ENCODE measurements at places on chromosomes 5 and 9. TPM values are rescaled to one million over a fixed set of nuclear protein-coding genes. Genes with fewer than 3 reads are reported as not detected.

GRCh38 chr9:127185931-127186781 is 63.7 kb upstream of the ANGPTL2 start:
- no peaks in the 10 kb centered on the region for H3K27me3 ChIP-seq
- DNase-seq, result no peak
- no peaks in the 10 kb centered on the region for H3K36me3 ChIP-seq
- H3K27ac ChIP-seq, result no peak overlapping the region

ANKRD55 gene
- total RNA-seq, result 0.16 TPM

- H3K36me3 ChIP-seq, result peaks cover 7% of the 10 kb centered on the region
- peaks cover 9% of the 10 kb centered on the region for H3K4me1 ChIP-seq
- peak; percentile 56 for DNase-seq
- H3K4me3 ChIP-seq, result no peak overlapping the region
- no peaks in the 10 kb centered on the region for H3K27me3 ChIP-seq
These were observed 100.7 kb downstream of the SUSD1 start for GRCh38 chr9:112074250-112075008.

HRH2 gene
- total RNA-seq, result 1.7 TPM

- H3K4me3 ChIP-seq, result no peak overlapping the region
- H3K27me3 ChIP-seq, result no peaks in the 10 kb centered on the region
- H3K36me3 ChIP-seq, result no peaks in the 10 kb centered on the region
- peaks cover 7% of the 10 kb centered on the region for H3K4me1 ChIP-seq
- no peak for DNase-seq
These were observed 32.3 kb upstream of the WDR38 start for GRCh38 chr9:124820698-124821623.

- no peaks in the 10 kb centered on the region for H3K36me3 ChIP-seq
- peaks cover 28% of the 10 kb centered on the region for H3K27me3 ChIP-seq
- no peaks in the 10 kb centered on the region for H3K4me1 ChIP-seq
- no peak overlapping the region for H3K27ac ChIP-seq
These were observed 27.4 kb upstream of the TCERG1 start for GRCh38 chr5:146419696-146420095.

GRCh38 chr5:90944116-90944515 is 385.5 kb downstream of the ADGRV1 start:
- no peak overlapping the region for H3K27ac ChIP-seq
- peaks cover 19% of the 10 kb centered on the region for H3K4me1 ChIP-seq
- no peaks in the 10 kb centered on the region for H3K27me3 ChIP-seq
- DNase-seq, result no peak

DNA sequence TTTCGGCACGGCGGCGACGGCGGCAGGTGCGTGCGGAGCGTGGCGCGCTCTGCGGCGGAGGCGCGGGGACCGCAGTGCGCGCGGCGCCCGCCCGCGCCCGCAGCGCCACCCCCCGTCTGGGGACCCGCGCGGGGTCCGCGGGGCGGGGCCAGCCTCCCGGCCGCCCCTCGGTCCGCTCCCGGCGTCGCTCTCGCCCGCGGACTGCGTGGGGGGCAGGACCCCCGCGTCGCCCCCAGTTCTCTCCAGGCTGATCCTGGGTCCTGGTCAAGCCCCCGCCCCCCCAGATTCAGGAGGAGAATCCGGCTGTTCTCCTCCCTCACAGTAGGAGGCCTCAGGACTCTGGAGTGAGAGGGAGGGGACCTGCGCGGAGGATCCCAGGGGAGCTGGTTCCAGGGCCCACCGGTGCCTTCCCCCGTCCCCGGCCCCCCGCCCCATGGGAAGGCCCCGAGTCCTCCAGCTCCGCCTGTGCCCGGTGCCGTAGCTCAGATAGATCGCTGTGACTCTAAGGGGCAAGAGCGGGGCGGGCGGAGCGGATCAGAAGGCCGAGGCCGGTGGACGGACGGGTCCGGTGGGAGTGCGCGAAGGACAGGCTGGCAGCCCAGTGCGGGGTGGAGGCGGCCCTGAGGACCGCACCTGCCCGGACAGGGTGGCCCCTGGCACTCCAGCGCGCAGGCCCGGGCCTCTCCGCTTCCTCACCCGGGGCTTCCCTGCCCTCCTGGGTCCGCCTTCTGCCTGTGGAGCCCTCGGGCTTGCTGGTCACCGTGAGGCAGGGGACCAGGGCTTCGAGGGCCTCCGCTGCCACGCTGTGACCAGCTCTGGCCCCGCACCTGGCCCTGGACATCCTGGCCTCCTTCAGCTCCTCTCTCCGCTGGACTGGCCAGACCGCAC is at the start of gene RNF208:
Gene RNF208 (minus strand): TSS at position 51 of the 888 bp plus-strand sequence. CDS start 1,028 bp downstream, outside the sequence.
- peak within 1 kb of the TSS; percentile 81 for H3K27ac ChIP-seq
- H3K4me3 ChIP-seq, result peak within 1 kb of the TSS; percentile 85
- peaks cover under 1% of the 10 kb centered on the region for H3K4me1 ChIP-seq
- peaks cover 3% of the 10 kb centered on the region for H3K27me3 ChIP-seq

WNT8A gene
- total RNA-seq, result not detected

DNA sequence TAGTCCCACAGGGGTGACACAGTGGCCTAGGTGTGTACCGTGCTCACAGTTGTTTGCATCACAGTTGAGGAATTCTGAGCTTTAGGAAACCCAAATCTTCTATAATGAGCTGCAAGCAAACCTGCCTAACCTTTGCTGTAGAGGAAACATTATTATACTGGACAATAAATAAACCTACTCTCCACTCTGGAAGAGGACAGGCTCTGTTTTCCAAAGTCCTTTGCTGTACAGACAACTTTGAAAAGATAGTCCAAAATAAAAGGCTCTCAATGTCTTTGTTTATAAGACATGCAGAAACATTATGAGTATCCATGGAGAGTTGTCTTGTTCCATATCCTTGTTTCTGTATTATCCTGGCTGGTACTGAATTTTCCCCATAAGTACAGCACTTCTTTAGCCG is 29.4 kb downstream of the ZNF131 start:
- DNase-seq, result no peak
- no peaks in the 10 kb centered on the region for H3K4me1 ChIP-seq
- no peak overlapping the region for H3K27ac ChIP-seq
- H3K36me3 ChIP-seq, result peaks cover 3% of the 10 kb centered on the region

GRCh38 chr5:68757626-68758212 is 336.1 kb upstream of the SLC30A5 start:
- H3K27ac ChIP-seq, result no peak overlapping the region
- no peaks in the 10 kb centered on the region for H3K27me3 ChIP-seq
- H3K36me3 ChIP-seq, result no peaks in the 10 kb centered on the region
- DNase-seq, result no peak
- no peak overlapping the region for H3K4me3 ChIP-seq

ASTN2 gene
- total RNA-seq, result 5.9 TPM

GRCh38 chr5:34609951-34610441 is 46.1 kb upstream of the RAI14 start:
- H3K36me3 ChIP-seq, result no peaks in the 10 kb centered on the region
- no peak overlapping the region for H3K4me3 ChIP-seq
- H3K27ac ChIP-seq, result peak overlapping the region; percentile 79
- no peak for DNase-seq

DNA sequence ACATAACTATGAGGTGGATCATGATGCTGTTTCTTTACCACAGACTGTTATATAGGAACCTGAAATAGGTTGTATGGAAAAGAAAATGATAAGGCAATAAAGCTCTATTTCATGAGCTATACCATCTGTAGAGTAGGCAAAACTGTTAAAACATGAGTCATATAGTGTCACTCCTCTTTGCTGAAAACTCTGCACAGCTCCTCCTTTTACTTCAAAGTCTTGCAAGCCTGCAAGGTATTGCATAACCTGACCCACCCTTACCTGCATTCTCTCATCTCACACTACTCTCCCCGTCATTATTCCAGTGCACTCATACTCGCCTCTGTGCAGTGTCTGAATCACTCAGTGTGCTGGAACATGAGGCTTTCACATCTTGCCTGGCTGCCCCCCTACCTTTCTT is 790.1 kb downstream of the EFNA5 start:
- H3K4me3 ChIP-seq, result no peak overlapping the region
- no peak overlapping the region for H3K27ac ChIP-seq
- no peaks in the 10 kb centered on the region for H3K4me1 ChIP-seq
- H3K36me3 ChIP-seq, result peaks cover 5% of the 10 kb centered on the region
- no peak for DNase-seq

- H3K4me3 ChIP-seq, result no peak overlapping the region
- H3K27me3 ChIP-seq, result no peaks in the 10 kb centered on the region
- no peak overlapping the region for H3K27ac ChIP-seq
- H3K36me3 ChIP-seq, result no peaks in the 10 kb centered on the region
- DNase-seq, result no peak
These were observed 231.4 kb upstream of the CDH9 start for GRCh38 chr5:27269766-27270165.

GRCh38 chr9:88396836-88397577 is 8.8 kb downstream of the SPIN1 start:
- DNase-seq, result no peak
- H3K4me3 ChIP-seq, result no peak overlapping the region
- H3K36me3 ChIP-seq, result peaks cover 6% of the 10 kb centered on the region
- H3K4me1 ChIP-seq, result peaks cover 29% of the 10 kb centered on the region
- no peak overlapping the region for H3K27ac ChIP-seq

DNA sequence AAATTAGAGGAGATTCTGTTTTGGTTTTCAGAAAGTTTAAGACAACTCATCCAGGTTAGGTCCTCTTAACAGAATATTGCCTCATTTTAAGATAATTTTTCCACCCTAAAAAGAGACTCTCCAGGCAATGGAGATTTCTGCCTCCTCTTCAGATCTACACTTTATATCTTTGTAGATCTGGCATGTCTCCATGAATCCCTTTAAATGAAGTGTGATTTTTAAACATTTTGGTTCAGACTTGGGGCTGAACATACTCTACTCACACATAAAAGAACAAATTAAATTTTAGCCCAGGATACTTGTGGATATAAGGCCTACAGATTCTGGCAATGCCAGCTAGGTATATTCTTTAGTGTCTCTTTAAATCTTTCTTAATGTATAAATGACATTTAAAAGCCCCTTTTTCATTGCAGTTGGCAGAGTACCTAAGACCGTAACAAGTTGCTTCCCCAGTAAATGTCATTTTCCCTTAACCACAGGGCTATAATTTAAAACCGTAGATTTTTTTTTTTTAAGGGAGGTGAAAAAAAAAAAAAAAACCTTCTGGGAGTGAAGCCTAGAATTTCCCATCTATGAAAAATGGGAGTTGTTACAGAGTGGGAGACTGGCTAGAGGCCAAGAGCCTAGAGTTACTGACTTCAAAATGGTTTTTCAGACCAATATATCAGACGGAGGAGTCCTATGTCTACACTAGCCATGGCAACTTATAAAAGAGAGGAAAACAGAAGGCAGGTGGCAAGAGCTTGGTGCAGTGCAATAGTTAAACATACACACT is 207.8 kb upstream of the TARS1 start:
- H3K4me1 ChIP-seq, result peaks cover 25% of the 10 kb centered on the region
- H3K4me3 ChIP-seq, result no peak overlapping the region
- H3K36me3 ChIP-seq, result no peaks in the 10 kb centered on the region
- no peaks in the 10 kb centered on the region for H3K27me3 ChIP-seq

OTP gene
- total RNA-seq, result 3.1 TPM

DNA sequence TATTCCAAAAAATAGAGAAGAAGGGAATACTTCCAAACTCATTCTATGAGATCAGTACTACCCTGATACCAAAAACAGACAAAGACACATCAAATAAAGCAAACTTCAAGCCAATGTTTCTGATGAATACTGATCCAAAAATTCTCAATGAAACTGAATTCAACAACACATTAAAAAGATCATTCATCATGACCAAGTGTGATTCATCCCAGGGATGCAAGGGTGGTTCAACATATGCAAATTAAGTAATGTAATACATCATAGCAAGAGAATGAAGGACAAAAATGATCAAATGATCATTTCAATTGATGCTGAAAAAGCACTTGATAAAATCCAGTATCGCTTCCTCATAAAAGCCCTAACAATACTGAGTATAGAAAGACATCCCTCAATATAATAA is 4.9 kb upstream of the RCL1 start:
- H3K36me3 ChIP-seq, result no peaks in the 10 kb centered on the region
- no peak overlapping the region for H3K27ac ChIP-seq
- no peak for DNase-seq
- H3K4me3 ChIP-seq, result no peak overlapping the region
- peaks cover 6% of the 10 kb centered on the region for H3K4me1 ChIP-seq
- peaks cover 36% of the 10 kb centered on the region for H3K27me3 ChIP-seq

NMUR2 gene
- not detected for total RNA-seq

EMB gene
- total RNA-seq, result 20.5 TPM

GRCh38 chr9:18638371-18639249 is 164.7 kb downstream of the ADAMTSL1 start:
- no peaks in the 10 kb centered on the region for H3K27me3 ChIP-seq
- no peak for DNase-seq
- peaks cover 3% of the 10 kb centered on the region for H3K36me3 ChIP-seq
- H3K27ac ChIP-seq, result peak overlapping the region; percentile 80

All from neural crest cell (in vitro differentiated cells).